GM23338 (cell line): ENCODE measurements at places on chromosomes 5 and 9. TPM values are rescaled to one million over a fixed set of nuclear protein-coding genes. Genes with fewer than 3 reads are reported as not detected.

GRCh38 chr9:70760228-70760627, 345.8 kb upstream of the KLF9 start:
- no peaks in the 10 kb centered on the region for H3K36me3 ChIP-seq
- H3K27ac ChIP-seq: no peak overlapping the region

- no peaks in the 10 kb centered on the region for H3K36me3 ChIP-seq
- no peaks in the 10 kb centered on the region for H3K27me3 ChIP-seq
- H3K27ac ChIP-seq: no peak overlapping the region
- no peak for DNase-seq
- H3K4me1 ChIP-seq: no peaks in the 10 kb centered on the region
Observed at GRCh38 chr9:5787759-5788302, 45.1 kb downstream of the ERMP1 start.

GRCh38 chr9:75658301-75658905, 232.1 kb upstream of the PCSK5 start:
- H3K36me3 ChIP-seq: no peaks in the 10 kb centered on the region
- H3K4me3 ChIP-seq: no peak overlapping the region
- no peaks in the 10 kb centered on the region for H3K27me3 ChIP-seq
- H3K27ac ChIP-seq: no peak overlapping the region
- DNase-seq: no peak

DNA sequence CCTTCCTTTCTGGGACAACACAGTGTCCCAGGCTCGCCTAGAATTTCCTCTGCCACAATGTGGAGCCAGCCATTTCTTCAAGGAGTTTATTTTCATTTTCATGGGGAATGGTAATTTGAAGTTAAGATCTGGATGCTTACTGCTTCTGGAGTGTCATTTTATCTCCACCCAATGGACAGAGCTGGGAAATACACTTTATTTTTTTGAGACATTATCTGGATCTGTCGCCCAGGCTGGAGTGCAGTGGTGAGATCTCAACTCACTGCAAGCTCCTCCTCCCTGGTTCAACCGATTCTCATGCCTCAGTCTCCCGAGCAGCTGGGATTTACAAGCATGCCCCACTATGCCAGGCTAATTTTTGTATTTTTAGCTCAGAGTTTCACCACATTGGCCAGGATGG, 12.7 kb upstream of the THG1L start:
- DNase-seq: peak; percentile 47
- no peak overlapping the region for H3K4me3 ChIP-seq
- peak overlapping the region; percentile 46; the same call in 1 of the 2 replicates for H3K27ac ChIP-seq

Gene ADRA1B
- total RNA-seq: not detected in 2 replicates

GRCh38 chr5:9781890-9782289, 151.7 kb upstream of the TAS2R1 start:
- no peak overlapping the region for H3K4me3 ChIP-seq
- H3K27ac ChIP-seq: no peak overlapping the region
- H3K27me3 ChIP-seq: no peaks in the 10 kb centered on the region
- no peak for DNase-seq
- peaks cover 6% of the 10 kb centered on the region; the same call in 1 of the 2 replicates for H3K4me1 ChIP-seq

Gene C5orf34
- 11.8 and 15.3 TPM in 2 replicates for total RNA-seq

DNA sequence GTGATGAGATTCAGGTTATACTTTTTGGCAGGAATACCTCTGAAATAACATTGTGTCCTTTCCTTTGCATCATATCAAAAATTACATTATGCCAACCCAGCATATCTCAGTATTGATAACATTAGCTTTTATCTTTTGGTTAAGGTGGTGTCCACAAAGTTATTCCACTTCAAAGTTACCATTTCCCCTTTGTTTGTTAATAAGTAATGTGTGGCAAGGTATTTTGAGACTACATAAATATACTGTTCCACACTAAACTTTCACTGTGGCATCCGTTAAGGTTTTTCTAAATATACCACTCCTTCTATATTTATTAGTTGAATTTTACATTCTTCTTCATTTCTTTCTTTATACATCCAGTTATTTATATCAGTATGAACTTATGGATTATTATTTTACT, 14.1 kb upstream of the ARHGEF37 start:
- H3K27ac ChIP-seq: no peak overlapping the region
- H3K4me3 ChIP-seq: no peak overlapping the region
- peaks cover 13% of the 10 kb centered on the region for H3K4me1 ChIP-seq
- no peaks in the 10 kb centered on the region for H3K27me3 ChIP-seq

DNA sequence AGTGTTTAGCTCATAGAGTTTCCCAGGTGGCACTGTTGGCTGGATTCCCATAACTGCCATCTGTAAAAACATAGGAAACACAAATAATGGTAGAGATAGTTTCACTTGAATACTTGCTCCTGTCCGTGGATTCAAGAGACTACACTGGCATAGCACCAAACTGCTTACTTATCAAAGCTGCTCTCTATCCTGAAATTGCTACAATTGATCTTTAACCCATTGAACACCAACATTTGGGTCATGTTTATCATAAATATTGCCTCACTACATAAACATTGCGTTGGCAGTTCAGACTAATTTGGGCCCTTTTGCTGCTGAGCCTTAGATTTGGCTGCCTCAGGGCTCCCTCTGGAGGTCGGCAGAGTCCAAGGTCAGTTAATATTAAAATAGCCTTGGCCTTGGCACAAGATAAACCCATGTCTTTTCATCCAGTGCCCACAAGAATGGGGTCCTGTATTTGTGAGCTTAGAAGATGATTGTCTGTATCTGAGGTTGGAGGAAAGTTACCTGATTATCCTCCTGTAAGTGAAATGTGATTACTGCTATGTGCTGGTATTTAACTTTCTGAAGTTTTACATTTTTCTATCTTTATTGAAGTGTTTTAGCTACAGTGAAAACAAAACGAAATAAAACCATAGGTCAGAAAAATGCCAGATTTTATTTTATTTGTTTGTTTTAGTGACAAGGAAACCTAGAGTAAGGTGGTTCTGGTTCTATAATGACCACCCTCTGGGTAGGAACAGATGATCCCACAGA, 4.0 kb upstream of the RANBP3L start:
- H3K36me3 ChIP-seq: no peaks in the 10 kb centered on the region
- no peak overlapping the region for H3K4me3 ChIP-seq

- DNase-seq: no peak
- H3K27me3 ChIP-seq: no peaks in the 10 kb centered on the region
- no peak overlapping the region for H3K4me3 ChIP-seq
- no peaks in the 10 kb centered on the region for H3K4me1 ChIP-seq
- H3K36me3 ChIP-seq: no peaks in the 10 kb centered on the region
- no peak overlapping the region for H3K27ac ChIP-seq
Observed at GRCh38 chr5:79814699-79815098, 125.1 kb downstream of the CMYA5 start.

Gene KCNIP1
- 0.31 and 3.0 TPM in 2 replicates for total RNA-seq

Gene PURA
- total RNA-seq: 2.3 and 2.6 TPM in 2 replicates

- H3K27me3 ChIP-seq: no peaks in the 10 kb centered on the region
- peaks cover 28% of the 10 kb centered on the region for H3K4me1 ChIP-seq
- no peak for DNase-seq
- H3K4me3 ChIP-seq: no peak overlapping the region
- H3K36me3 ChIP-seq: no peaks in the 10 kb centered on the region
Observed at GRCh38 chr5:176545388-176545736, 3.8 kb upstream of the CDHR2 start.

DNA sequence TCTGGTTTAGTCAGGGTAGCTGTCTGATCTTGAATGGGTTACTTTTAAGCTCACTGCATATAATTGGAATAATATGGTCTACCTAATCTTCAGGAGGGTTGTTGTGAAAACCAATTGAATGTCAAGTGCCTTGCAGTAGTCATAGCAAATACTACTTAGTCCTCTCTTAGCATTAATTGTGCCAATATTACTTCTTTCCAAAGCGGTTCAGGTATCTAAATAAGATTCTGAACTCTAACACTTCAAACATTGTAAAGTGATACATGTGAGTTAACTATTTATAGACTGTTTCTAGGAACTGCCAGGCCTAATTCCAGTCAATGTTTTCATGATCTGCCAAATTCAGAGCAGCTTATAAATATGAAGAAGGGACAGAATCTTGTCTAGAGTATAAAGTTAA, 140.2 kb downstream of the SH3GL2 start:
- H3K4me1 ChIP-seq: no peaks in the 10 kb centered on the region
- H3K4me3 ChIP-seq: no peak overlapping the region
- H3K27me3 ChIP-seq: no peaks in the 10 kb centered on the region
- H3K27ac ChIP-seq: no peak overlapping the region

- no peak for DNase-seq
- no peak overlapping the region for H3K4me3 ChIP-seq
- H3K27ac ChIP-seq: no peak overlapping the region
- H3K36me3 ChIP-seq: no peaks in the 10 kb centered on the region; the same call in 1 of the 2 replicates
- no peaks in the 10 kb centered on the region for H3K4me1 ChIP-seq
Observed at GRCh38 chr9:131593091-131593820, 47.9 kb downstream of the PRRT1B start.

Gene ADGRV1
- 139 and 149 TPM in 2 replicates for total RNA-seq

Gene MZB1
- total RNA-seq: 1.6 TPM in 1 of 2 replicates, not detected in the other

Gene DBH
- 0.24 TPM in 1 of 2 replicates, not detected in the other for total RNA-seq

GRCh38 chr9:80995759-80996158, 693.6 kb downstream of the TLE1 start:
- H3K36me3 ChIP-seq: no peaks in the 10 kb centered on the region
- H3K4me3 ChIP-seq: no peak overlapping the region
- no peak overlapping the region for H3K27ac ChIP-seq
- DNase-seq: no peak

Gene ANKRD34B
- total RNA-seq: 1.5 and 2.9 TPM in 2 replicates

Gene CRHBP
- total RNA-seq: not detected in 2 replicates

Gene SERF1A
- 21.8 and 46.6 TPM in 2 replicates for total RNA-seq

Gene COL15A1
- total RNA-seq: 0.17 and 0.50 TPM in 2 replicates

Gene NTMT1
- total RNA-seq: 44.2 and 59.4 TPM in 2 replicates

Gene ZNF454
- 5.9 and 12.8 TPM in 2 replicates for total RNA-seq

DNA sequence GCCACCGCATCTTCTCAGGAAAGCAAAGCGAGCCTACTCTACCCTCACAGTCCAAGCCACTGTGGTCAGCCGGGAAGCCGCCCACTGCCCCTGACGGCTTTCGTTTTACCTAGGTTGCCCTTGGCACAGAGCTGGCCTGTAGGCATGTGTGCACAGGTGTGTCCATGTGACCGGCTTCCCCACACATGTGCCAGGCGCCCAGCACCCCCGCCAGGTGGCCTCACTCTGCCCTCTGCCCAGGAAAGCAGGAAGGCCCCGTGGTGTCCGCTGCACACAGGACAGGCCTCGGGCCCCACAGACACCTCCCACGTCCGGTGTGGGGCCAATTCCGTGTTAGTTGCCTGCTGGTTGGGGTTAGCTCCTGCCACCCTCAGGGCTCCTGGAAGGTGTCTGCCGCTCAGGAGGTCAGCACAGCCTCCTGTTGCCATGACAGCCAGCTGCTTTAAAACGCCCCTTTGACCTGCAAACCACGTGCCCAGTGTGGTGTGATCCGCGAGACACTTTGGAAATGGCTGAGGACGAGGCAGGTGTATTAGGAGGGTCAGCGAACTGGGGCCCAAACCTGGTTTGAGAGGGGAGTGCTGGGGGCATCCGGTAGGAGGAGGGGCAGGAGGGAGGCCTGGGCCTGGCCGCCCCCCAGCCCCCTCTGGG, 28.7 kb downstream of the TPPP start:
- H3K36me3 ChIP-seq: 0 out of 2 replicates have a peak, but pooled peaks cover 3% of the 10 kb centered on the region
- H3K4me1 ChIP-seq: no peaks in the 10 kb centered on the region
- no peak overlapping the region for H3K4me3 ChIP-seq
- DNase-seq: no peak
- no peak overlapping the region for H3K27ac ChIP-seq

DNA sequence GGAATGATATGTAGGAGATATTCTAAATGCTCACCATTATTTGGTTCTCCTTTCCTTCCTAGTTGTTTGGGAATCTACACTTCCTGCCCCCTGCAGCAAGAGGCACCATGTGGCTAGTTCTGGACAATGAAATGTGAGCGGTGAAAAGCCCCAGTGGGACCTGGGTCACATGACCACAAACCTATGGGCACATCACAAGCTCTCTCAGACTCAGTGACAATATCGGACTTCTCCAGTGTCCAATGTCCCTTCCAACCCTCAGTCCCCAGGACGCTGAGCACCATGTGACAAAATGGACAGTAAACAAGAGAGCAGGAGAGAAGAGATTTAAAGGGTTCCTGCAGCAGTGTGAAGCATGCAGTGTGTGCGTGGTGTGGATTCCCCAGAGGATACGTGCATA, 44.6 kb upstream of the FOXE1 start:
- H3K27ac ChIP-seq: no peak overlapping the region
- no peaks in the 10 kb centered on the region for H3K36me3 ChIP-seq
- peaks cover 13% of the 10 kb centered on the region; the same call in 1 of the 2 replicates for H3K4me1 ChIP-seq
- H3K4me3 ChIP-seq: no peak overlapping the region
- DNase-seq: no peak

Gene GLRA1
- not detected in 2 replicates for total RNA-seq

DNA sequence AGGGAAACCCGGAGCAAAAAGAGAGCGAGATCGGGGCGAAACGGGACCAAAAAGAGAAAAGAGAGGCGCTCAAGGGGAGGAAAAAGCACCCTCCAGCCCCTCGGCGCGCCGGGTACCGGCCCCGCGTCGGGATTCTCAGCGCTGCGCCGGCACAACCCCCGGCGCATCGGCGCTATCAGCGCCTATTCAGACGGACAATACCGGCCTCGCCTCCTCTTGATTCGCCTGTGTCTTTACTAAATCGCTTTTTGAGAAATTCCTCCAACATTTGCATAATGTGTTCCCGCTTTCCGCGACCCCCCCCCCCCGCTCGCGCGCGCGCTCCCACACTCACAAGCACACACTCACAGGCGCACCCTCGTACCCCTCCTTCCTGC, 578 bp downstream of the LHX6 start:
- DNase-seq: peak; percentile 56
- no peaks in the 10 kb centered on the region for H3K36me3 ChIP-seq
- H3K27ac ChIP-seq: no peak overlapping the region
- H3K27me3 ChIP-seq: peaks cover 94% of the 10 kb centered on the region

- no peak overlapping the region for H3K27ac ChIP-seq
- H3K4me3 ChIP-seq: no peak overlapping the region
- peaks cover 3% of the 10 kb centered on the region; the same call in 1 of the 2 replicates for H3K27me3 ChIP-seq
- H3K36me3 ChIP-seq: no peaks in the 10 kb centered on the region
- no peak for DNase-seq
- H3K4me1 ChIP-seq: peaks cover 11% of the 10 kb centered on the region
Observed at GRCh38 chr9:134323741-134324358, 2.4 kb upstream of the RXRA start.

DNA sequence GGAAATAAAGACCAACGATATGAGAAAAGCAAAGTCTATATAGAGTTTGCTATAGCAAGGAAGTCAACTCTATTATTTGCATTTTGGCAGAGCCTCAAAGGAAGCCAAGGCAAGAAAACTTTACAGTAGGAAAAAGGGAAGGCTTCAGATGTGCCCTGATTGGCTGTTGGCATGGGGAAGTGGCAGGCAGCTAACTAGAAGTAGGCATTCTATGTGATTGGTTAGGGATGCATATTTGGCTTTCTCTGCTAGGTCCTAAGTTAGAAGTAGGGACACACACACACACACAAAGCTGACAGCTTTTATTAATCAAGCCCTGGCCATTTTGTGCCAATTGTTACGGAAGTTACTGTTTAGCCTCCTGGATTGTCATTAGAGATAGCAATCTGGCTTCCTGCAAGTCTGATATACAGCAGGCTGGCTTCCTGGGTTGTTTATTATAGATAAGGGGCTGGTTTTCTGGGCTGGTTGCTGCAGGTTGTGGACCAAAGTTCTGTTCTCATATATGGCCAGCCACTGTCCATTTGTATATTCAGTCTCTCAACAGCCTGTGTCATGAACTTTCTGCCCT, 308.1 kb upstream of the GRAMD2B start:
- H3K4me3 ChIP-seq: no peak overlapping the region
- no peak overlapping the region for H3K27ac ChIP-seq
- H3K4me1 ChIP-seq: 0 out of 2 replicates have a peak, but pooled peaks cover 5% of the 10 kb centered on the region
- H3K27me3 ChIP-seq: no peaks in the 10 kb centered on the region

Gene ZNF484
- total RNA-seq: 17.1 and 19.4 TPM in 2 replicates
